ENCODE measurements at places on chromosomes 7 and 10.

DNA sequence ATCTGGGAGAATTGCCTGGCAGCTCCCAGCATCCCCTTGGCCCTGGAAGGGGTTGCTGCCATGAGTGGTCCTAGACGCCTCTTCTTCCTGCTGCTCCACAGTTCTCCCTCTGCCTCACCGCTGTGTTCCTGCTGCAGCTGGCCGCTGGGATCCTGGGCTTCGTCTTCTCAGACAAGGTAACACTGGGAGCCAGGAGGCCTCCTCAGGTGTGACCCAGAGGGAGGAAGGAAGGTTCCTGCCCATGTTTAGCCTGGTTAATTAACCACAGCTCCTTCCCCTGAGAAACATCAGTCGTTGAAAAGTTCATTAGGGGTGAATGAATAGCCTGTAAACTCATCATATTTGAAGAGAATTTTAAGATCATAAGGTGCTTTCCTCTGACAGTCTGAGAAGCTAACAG is 18.2 kb downstream of the TSPAN33 start:
- DNase-seq = no peak

DNA sequence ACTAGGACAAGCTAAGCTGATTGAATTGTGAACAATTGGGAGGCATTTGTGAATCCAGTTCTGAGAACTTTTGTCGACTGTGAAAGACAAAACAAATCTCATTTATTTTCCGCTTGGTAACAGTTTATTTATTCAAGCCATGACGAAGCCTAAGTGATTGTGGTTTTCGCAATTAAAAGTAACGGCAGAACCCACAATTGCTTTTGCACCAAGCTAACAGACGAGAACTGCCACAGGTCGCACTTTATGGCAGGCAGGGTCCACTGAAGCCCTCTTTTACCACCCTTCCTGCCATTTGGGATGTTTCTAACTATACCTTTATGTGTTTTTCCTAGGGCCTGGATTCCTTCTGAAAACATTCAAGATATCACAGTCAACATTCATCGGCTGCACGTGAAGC is 111.2 kb downstream of the ZMYND11 start:
- no peak for DNase-seq

GRCh38 chr7:100902638-100903037 is 7.0 kb upstream of the ACHE start:
- no peak for DNase-seq

GRCh38 chr10:53699684-53700083 is 927.1 kb upstream of the MBL2 start:
- no peak for DNase-seq

DNA sequence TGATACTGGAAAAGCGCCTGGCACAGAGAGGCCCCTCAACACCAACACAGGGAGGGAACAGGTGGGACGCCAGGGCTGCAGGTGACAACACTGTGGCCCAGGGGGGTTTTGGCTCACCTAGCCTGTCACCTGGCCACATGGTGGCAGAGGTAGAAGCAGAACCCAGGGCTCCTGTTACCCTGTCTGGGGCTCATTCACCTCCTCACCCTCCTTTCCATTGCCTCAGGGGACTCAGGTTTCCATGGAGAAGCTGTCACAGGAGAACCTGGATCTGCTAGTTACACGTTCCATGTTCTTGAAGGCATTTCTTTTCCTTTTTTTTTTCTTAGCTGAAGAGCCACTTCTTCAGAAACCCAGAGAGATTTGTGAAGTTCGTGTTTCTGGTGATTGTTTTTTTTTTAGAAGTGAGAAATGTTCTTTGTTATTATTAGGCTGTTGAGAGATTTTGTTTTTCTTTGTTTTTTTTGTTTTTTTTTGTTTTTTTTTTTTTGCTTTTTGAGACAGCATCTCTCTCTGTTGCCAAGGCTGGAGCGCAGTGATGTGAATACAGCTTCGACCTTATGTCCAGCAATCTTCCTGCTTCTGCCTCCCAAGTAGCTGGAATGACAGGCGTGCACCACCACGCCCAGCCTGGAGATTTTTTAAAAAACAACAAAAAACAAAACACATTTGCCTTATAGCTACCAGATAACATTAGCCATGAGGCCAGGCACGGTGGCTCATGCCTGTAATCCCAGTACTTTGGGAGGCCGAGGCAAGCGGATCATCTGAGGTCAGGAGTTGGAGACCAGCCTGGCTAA is 16.0 kb downstream of the DENND2A start:
- no peak for DNase-seq

DNA sequence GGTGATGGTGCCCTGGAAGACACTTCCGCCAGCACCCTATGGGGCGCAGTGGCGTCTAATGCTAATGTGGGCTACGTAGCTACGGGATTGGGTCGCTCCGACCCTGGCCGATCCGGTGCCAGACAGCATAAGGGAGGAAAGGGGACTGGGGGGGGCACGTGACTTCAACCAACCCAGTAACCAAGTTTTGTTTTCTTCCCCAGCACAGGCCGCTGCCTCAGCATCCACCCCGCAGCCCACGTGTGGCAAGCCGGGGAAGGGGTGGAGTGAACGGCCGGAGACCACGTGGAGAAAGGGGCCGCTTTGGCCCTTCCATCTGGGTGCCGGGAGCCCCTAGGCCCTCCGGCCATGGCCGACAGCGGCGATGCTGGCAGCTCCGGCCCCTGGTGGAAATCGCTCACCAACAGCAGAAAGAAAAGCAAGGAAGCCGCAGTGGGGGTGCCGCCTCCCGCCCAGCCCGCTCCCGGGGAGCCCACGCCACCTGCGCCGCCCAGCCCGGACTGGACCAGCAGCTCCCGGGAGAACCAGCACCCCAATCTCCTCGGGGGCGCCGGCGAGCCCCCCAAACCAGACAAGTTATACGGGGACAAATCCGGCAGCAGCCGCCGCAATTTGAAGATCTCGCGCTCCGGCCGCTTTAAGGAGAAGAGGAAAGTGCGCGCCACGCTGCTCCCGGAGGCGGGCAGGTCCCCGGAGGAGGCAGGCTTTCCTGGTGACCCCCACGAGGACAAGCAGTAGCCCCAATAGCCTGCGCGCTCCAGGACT is 2.5 kb downstream of the PRR15 start:
- DNase-seq = no peak

- DNase-seq = no peak
Observed at GRCh38 chr10:13327534-13327933, 20.6 kb downstream of the SEPHS1 start.

DNA sequence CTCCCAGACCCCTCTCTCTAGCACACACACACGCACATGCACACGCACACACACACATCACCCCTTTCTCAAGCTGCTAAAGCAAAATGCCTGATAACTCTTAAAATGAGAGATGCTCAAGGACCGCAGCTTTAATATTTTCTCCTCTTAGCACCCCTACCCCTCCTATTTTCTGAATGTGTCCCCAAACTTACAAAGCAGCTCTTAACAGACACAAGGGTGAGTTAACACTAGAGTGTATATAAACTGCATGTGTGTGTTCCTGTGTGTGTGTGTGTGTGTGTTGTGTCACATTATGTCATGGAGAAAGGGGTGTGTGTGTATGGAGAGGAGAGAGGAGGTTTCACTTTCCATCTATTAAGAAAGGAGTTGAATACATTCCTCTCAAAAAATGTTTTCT is 1.3 kb downstream of the PTN start:
- no peak for DNase-seq

GRCh38 chr10:28970231-28970630 is 292.9 kb downstream of the BAMBI start:
- peak; percentile 6 for DNase-seq

DNA sequence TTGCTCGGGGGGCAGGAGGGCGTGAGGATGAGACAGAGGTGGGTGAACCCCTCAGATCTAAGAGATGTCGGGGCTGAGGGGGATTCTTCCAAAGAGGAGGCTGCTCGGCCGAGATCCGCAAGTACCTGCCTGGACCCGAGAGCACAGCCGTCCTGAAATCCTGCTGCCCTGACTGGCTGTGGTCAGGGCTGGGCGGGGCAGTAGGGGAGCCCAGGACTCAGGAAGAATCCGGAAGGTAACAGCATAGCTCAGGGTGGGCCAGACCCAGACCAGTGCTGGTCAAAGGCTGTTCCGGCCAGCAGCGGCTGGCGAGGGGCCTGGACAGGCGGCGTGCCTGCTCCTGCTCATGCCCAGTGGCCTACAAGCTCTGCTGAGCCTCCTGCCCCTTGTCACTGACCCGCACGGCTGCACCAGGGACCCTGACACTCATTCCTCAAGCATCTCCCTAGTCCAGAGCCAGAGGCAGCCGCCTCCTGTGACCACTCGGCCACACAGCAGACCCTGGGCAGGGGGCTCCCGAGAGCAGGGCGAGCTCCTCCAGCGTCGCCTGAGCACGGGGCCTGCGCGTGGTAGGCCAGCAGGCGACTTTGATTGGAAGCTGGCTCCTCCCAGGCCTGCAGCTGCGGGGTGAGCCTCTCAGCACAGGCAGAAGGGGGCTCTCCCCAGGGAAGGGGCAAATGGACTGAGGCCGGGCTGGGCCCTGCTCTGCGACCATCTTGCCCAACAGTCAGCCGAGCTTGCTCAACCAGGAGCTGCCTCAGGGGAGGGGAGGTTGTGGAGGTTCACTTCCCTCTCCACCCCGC is 3.1 kb upstream of the ADAP1 start:
- no peak for DNase-seq

DNA sequence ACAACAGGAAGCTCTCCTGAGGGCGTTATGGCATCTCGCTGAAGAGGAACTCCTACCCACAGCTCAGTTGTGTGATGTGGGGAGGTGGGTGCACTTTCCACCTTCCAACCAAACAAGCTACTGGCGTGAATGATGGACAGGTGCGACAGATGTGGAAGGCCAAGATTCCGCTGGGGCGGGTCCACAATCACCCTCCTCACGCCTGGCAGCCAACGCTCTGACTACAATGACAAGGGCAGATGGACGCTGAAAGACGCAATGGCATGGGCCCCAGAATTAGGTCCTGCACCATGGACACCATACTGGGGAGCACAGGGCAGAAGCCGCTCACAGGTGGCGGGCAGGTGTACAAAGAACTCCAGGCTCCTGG is 282.5 kb downstream of the PRPF18 start:
- no peak for DNase-seq

GRCh38 chr10:50635286-50635685 is 11.5 kb upstream of the SGMS1 start:
- DNase-seq = peak; percentile 91

GRCh38 chr7:127317447-127317961 is 64.8 kb upstream of the GRM8 start:
- peak; percentile 46 for DNase-seq
